Fibroblast of the conjunctiva (primary cell): ENCODE measurements at places on chromosomes 7 and 10.

DNA sequence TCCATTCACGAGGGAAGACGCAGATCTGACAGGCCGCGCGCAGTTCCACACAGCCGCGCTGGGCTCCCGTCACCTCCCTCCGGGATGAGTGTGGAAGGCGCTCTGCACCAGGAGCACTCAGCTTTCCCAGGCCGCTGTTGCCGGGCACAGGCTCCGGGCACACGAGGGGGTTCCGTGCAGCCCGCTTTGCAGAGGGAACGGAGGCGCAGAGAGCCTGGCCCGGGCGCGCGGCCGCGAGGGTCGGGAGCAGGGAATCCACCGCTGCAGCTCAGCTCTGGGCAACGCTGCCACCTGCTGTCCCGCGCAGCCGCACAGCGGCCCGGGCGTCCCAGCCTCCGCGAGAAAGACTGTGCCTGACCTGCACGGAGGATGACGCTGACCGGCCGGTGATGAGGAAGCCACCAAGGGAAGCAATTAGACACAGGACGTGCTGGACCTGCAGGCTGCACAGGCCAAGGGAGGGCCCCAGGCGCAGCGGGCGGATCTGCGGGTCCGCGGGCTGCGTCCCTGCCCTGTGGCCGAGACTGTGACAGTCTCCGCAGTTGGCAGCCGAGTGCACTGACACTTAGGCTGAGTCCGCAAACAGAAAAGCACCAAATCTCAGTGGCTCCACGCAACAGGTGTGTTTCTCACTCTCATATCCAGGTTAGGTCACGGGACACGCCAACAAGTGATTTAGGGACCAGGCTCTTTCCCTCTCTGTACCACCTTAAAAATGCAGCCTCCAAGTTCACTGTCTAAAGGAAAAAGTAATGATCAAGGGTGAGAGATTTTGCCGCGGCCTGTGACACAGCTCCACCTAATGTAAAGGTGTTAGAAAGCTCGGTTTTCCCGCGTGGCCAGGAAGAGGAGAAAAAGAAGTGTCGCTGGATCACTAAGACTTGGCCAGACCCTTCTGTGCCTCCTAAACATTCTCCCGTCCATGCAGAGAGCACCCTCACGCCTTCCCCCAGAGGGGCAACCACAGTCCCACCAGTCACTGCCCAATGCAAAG, 94.5 kb downstream of the SEC61G start:
- DNase-seq: no peak

DNA sequence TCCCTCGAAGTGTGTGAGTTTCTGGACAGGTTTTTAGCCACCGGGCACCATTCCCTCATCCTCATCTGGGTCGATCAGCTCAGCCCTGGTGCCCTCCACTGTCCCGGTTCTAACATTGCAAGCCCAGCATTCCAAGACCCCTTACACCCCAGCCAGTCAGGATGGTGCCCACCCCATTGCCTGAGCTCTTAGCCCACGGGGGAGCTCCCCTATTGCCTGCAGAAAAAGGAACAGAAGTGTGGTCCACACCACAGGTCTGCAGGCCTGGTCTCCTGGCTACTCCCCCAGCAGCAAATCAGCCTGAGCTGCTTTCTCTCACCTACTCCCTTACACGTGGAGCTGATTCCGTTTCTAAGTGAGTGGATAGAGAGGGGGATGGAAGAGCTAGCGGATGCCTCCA, 4.8 kb downstream of the CALML5 start:
- no peak for DNase-seq

GRCh38 chr7:130360518-130360917, 15.9 kb downstream of the CPA5 start:
- no peak for DNase-seq

GRCh38 chr10:12269056-12269455, 73.1 kb downstream of the CDC123 start:
- DNase-seq: no peak
